T-helper 2 cell treated with Interferon-gamma antibody and Interleukin-4, amounts not matched to agents 100 ng/mL and 5 ng/mL, for 36 hours (primary cell): ENCODE measurements at places on chromosomes 3 and 15. TPM values are rescaled to one million over a fixed set of nuclear protein-coding genes. Genes with fewer than 3 reads are reported as not detected.

Gene ZNF770
- 44.1 and 46.1 TPM in 2 replicates for total RNA-seq

Gene GRAMD2A
- total RNA-seq = 0.09 TPM in 1 of 2 replicates, not detected in the other

Gene LMCD1
- total RNA-seq = 1.1 and 1.2 TPM in 2 replicates

Gene FRMD4B
- total RNA-seq = 19.9 and 20.9 TPM in 2 replicates

Gene CCDC32
- total RNA-seq = 23.8 and 25.0 TPM in 2 replicates

Gene SLC6A1
- total RNA-seq = not detected in 2 replicates

Gene CFAP161
- 0.11 TPM in 1 of 2 replicates, not detected in the other for total RNA-seq

Gene CCR5
- 8.9 TPM in 2 replicates for total RNA-seq

Gene CPN2
- total RNA-seq = not detected in 2 replicates

Gene ADGRG7
- not detected in 2 replicates for total RNA-seq

Gene GOLGA8R
- 9.1 and 10.2 TPM in 2 replicates for total RNA-seq

Gene CCR8
- 12.6 and 13.7 TPM in 2 replicates for total RNA-seq

Gene CCR4
- 175 and 177 TPM in 2 replicates for total RNA-seq

Gene IL17RD
- total RNA-seq = 0.02 TPM in 1 of 2 replicates, not detected in the other

Gene GOLGA6A
- total RNA-seq = not detected in 2 replicates

Gene GABRB3
- not detected in 2 replicates for total RNA-seq
